Astrocyte (in vitro differentiated cells and primary cell): ENCODE measurements at places on chromosomes 1 and 21.

DNA sequence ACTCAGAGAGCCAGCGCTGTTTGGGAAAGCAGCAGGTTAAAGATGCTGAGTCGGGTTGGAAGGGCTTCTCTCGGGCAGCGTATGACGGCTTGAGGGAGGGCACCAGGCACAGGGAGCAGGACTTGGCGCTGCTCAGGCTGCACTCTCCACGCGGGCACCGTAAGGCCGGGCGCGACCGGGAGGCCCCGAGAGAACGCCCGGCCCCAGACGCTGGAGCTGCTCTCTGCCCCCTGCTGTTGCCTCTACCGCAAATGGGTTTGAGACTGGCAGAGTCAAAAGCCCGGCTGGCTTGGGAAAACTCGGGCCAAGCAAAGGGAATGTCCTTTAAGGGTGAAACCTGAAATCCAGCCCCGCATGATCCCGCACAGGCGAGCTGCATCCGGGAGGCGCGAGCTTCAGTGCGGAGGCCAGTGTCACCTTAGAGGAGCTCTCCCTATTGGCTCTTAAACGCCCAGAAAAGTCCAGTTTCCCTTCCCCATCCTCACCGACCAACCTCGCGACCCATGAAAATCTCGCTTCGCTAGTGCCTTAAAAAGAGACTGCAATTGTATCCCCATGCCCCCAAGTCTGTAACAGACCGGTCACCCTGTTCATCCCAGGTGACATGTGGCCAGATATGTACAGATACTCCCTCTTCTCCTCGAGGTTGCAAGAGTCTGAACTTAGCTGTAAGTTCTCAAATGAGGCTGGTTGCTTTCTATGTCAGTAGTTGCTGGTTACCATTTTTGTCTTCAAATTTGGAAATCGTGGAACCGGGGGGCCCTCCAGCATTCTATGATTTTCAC lies 1.1 kb downstream of the PRRX1 start:
- peak; percentile 38 for DNase-seq

- no peak for DNase-seq
Measured at GRCh38 chr1:89260042-89260441, 12.6 kb downstream of the GBP5 start.

GRCh38 chr1:41528106-41528505 lies 43.6 kb upstream of the EDN2 start:
- no peak for DNase-seq

GRCh38 chr1:12255913-12256312 lies 26.1 kb downstream of the VPS13D start:
- DNase-seq: no peak
